ENCODE measurements at places on chromosomes 5 and 9.

DNA sequence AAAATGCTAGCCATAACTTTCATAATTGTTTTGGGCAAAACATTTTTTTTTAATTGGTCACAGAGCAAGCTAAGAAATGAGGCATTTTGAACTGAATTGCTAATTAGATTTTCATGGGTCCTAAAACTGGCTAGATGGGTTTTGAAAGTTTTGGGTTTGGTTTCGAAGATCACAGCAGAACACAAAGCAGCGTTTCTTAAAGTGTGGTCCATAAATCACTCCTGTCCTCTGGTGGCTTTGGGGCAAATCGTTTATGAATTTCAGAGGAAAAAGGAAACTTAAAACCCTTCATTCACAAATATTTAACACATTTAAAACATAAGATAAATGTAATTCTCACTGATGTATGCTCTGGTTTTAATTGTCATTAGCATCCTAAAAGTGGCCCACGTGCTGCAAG lies 503.7 kb downstream of the SPATA31D1 start:
- no peak for DNase-seq

GRCh38 chr5:118555727-118556126 lies 432.6 kb downstream of the DTWD2 start:
- no peak for DNase-seq

- DNase-seq, result no peak
Observed at GRCh38 chr5:179406031-179406961, 61.0 kb upstream of the ADAMTS2 start.

- no peak for DNase-seq
Observed at GRCh38 chr5:16505140-16505891, 39.7 kb upstream of the ZNF622 start.

DNA sequence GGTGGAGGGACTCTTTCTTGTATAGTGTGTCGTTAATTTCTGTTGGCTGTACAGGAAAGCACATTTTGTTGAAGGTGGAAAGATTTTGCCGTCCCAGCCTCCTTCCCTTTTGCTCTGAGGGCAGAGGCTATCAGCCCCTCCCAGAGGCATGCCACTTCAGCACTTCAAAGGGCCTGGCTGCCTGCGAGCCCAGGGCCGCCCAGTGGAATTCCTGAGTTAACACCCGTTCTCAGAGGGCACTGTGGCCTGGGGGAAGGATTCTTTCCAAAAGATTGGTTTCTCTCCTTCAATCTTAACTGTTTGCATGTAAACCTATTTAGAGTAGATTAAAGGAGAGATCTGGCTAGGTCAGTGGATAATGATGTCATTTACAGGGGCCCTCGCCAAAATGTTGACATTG lies 238.6 kb downstream of the FANCC start:
- no peak for DNase-seq

- DNase-seq, result no peak
Observed at GRCh38 chr5:67100301-67100700, 96.3 kb downstream of the CD180 start.

Data from cortex of kidney (tissue), 1 donor.